ENCODE measurements at places on chromosomes 1 and 21.

DNA sequence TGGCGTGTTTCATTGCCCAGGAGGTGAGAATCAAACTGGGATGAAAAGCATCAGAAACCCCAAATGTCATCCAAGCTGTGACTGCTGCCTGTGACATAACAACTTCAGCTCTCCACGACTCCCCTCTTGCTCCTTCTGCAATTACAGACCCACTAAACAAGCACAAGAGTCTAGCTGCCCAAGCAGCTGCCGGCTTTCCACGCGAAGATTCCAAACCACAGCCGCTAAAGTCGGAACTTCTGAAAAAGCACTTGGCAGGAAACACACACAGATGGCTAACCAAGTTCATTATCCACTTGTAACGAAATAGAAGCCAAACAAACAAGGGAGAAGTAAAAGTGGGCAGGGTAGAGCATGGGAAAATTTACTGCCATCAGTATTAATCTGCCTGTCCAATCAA, 198.1 kb downstream of the SLC35F3 start:
- no peak for DNase-seq

- no peak for DNase-seq
Observed at GRCh38 chr1:19400192-19400611, 85.1 kb downstream of the CAPZB start.

DNA sequence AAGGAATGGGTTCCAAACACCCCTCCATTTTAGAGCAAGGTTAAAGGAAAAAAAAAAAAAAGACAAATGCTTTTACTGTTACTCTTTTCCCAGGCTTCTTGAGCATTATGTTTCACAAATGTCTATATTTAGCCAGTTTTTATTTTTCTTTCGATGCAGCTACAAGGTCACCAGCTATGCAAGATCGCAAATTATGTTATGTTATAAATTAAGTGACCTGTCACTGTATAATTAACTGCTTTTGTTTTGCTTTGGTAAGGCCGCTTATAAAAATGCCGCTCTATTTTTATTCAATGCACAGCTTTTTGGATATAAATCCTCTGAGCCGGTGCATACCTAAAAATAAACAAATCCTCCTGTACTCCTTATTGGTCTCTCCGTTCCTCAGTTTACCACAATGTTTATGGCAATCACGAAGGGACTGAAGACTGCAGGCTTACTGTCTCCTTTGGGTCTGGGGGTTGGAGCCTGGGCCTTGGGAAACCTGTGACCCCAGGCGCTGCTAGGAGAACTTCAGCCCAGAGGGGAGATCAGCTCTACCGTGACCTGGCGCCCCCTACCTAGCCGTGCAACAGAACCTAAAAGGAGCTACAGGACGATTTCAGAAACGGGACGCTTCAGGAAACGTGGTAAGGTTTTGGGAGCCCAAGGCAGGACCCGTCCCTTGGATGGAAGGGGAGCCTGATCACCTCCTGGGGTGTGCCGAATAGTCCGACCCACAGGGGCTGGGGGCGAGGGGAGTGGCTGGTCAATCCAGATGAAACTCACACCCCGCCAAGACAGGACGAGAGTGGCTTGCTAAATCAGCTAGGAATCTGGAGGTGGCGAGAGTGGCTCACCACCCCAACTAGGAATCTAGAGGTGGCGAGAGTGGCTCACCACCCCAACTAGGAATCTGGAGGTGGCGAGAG, 101.2 kb upstream of the CD55 start:
- DNase-seq, result no peak

DNA sequence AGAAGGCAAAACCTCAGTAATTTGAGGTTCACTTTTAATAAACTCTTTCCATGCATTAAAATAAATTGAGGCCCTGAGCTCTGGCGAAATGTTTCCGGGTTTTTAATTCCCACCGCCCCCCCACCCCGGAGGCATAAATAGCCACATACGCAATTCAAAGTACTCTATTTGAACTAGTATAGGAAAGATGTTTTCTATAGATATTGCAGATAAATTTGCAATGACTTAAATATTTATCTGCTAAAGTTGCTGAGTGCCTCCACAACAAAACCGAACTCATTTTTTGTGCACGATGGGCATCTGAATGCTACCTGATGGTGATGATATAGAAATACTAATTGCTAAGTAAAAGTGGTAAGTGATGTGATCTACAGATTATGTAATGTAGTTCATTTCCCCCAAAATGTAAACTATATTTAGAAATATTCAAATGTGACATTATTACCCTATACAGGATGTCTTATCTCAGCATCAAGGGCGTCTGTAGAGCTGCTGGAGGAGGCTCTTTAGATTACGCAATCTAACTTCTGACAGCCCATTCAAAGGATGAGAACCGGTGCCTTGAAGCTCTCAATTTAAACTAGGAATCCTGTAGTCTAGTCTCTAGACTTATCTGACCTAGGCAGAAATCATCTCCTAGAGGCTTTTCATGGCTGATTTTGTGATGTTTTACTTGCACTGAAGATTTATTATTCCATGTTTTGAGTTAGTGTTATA, 8.5 kb downstream of the IRF2BP2 start:
- DNase-seq, result no peak

- DNase-seq, result no peak
Observed at GRCh38 chr1:52355847-52356505, 10.0 kb downstream of the CC2D1B start.

GRCh38 chr1:234546890-234547788, 62.8 kb downstream of the IRF2BP2 start:
- no peak for DNase-seq

DNA sequence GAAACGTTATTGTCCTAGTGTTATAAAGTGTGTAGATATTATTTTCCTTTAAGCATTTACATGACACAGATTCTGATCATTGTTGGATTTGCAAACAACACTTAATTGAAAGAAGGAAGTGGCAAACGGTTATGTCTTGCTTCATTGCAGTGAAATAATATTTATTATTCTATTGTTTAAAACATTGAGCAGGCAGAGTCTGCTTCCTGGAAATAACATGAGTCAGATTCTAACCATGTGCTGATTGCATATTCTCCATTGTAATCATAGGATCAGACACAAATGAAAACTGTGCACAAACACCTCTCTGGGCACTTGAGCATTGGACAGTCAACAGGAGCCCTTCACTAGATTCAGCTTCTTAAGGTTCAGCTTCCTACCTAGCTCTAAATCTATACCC, 46.8 kb upstream of the USP25 start:
- no peak for DNase-seq

- DNase-seq, result no peak
Observed at GRCh38 chr1:15153842-15154479, 414 bp downstream of the TMEM51 start.

- DNase-seq, result no peak
Observed at GRCh38 chr1:185895208-185895900, 161.2 kb downstream of the HMCN1 start.

- no peak for DNase-seq
Observed at GRCh38 chr1:119564548-119564947, 57.5 kb downstream of the HSD3B1 start.

DNA sequence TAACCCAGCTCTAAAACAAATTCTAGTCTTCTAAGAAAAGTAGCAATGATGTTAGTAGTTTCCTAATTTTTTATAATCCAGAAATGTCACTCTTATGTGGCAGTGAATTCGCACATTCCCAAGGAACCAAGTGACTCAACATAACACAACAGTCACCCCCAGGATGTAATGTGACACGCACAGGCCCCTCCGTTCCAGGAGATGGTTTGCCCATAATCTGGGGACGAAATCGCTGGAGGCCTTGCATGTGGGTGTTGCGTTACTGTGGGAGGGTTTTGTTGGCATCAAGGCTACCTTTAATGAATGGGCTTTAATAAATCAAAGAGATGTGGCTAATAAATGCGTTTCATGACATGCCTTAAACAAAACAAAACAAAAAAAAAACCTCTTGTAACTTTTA, 50.9 kb downstream of the EVA1C start:
- DNase-seq, result no peak

DNA sequence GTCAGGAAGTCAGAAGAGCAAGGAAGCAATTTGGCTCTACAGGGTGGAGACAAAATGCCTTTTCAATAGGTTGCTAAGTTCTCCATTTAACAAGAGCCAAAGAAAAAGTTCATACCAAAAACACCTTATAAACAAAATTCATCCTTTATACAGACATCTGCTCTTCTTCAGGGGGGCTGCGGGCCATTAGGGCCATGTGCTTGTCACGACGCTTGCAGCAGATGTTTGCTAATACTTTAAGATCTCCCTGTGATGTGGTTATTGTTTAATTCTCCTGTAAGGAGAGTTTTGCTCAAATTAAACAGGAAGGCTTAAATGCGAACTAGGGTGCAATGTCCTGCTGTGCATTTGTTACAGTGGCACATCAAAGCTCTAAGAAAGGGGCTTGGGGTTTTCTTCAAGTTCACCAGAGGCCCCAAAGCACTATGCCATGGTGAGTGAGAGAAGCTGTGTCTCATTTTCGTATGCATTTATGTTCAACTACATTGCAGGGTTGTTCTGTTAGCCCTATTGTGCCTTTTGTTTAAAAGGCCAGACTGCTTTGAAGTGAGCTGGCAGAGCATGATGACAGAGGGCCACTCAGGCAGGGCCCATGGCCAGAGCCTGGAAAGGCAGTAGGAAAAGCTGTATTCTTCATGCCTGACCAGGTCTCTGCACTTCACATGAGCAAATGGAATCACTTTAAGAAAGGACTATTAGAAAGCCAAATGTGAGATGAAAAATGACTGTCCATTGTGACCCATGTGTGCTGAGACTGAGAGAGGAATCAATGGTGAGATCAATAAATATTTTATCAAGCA, 24.8 kb upstream of the NTPCR start:
- no peak for DNase-seq

All from cortex of kidney (tissue), 1 donor.